ENCODE measurements at places on chromosomes 3 and 15.

DNA sequence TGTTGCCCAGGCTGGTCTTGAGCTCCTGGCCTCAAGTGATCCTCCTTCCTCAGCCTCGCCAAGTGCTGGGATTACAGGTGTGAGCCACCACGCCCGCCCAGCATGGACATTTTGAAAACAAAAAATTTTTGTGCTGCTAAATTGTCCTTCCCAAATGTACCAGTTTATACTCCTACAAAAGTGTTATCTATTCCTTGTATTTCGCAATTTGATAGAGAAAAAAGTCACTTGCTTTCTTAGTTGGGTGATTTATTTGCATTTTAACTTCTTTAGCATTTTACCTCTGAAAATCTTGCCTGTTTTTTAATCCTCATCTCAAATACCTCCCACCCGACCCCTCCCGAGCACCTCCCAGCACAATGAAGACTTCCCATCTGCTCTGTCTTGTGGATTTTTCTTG lies 46.8 kb downstream of the PDE8A start:
- no peak for DNase-seq

GRCh38 chr15:60936186-60936585 lies 292.9 kb downstream of the RORA start:
- no peak for DNase-seq

GRCh38 chr15:36106640-36107335 lies 472.6 kb upstream of the CDIN1 start:
- DNase-seq: no peak

GRCh38 chr3:13556207-13556606 lies 7.3 kb downstream of the FBLN2 start:
- no peak for DNase-seq

DNA sequence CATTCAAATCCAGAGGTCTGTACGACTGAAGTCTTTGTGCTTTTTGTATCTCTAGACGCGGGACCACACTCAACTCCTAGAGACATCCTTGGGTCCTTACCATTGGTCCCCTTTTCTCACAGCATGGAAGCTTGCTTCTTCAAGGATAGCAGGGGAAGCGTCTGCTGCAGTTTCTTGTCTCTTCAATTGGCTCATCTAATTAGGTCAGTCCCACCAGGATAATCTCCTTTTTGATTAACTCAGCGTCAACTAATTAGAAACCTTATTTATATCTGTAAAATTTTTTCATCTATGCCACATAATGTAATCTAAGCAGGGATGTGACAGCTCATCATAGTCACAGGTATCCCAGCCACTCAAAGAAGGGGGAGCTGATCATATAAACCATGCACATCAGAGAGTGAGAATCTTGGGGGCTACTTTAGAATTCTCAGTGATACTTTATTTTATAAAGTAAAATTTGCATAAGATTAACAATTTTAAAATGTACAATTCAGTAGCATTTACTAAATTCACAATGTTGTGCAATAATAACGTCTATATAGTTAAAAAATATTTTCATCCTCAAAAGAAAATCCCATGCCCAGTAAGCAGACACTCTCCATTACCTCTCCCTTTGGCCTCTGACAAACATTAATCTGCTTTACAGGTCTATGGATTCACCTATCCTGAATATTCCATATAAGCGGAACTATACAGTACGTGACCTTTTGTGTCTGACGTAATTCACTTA lies 47.5 kb upstream of the ZNF385D start:
- no peak for DNase-seq

GRCh38 chr3:105953831-105954230 lies 85.0 kb upstream of the CBLB start:
- no peak for DNase-seq

Data from posterior vena cava (tissue), 2 donors.